HAP-1 (cell line): ENCODE measurements at places on chromosomes 5 and 9.

GRCh38 chr5:36877667-36878391 lies 1.3 kb downstream of the NIPBL start:
- no peak for DNase-seq

- DNase-seq = no peak
Observed at GRCh38 chr5:18043344-18043743, 409.1 kb downstream of the TAF11L14 start.

DNA sequence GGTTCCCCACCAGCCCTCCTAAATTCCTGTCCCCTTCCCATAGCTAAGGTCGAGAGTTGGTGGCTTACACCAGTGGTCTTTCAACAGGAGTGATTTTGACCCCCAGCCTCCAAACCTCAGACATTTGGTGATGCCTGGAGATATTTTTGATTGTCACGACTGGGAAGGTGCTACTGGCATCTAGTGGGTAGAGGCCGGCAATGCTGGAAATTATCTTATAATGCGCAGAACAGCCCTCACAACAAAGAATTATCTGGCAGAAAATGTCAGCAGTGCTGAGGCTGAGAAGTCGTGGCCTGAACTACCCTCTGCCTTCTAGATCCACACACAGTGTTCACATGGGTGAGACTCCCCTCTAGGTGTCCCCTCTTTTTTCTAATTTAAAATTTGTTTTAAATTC lies 69.6 kb downstream of the IL31RA start:
- no peak for DNase-seq

DNA sequence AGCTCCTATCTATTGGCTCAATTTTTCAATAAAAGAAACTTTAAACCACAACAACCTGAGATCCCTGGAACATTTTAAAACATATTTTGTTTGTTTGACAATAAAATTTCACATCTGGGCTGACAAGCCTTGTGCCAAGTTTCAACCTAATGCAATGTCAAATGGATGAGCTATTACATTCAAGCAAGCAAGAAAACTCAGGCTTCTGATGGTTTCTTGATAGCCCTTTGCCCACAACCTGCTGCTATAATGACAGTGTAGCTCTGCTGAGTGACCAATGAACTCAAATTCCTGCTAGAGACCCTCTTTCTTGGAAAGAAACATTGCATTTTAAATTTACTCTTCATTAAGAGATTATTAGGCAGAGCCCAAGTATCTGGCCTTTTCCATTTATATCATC lies 472.9 kb downstream of the ARHGEF28 start:
- no peak for DNase-seq

GRCh38 chr5:40630126-40630525 lies 49.6 kb upstream of the PTGER4 start:
- no peak for DNase-seq

- DNase-seq = no peak
Observed at GRCh38 chr5:159181152-159181551, 28.2 kb downstream of the RNF145 start.

GRCh38 chr9:18452276-18452675 lies 21.7 kb upstream of the ADAMTSL1 start:
- no peak for DNase-seq

DNA sequence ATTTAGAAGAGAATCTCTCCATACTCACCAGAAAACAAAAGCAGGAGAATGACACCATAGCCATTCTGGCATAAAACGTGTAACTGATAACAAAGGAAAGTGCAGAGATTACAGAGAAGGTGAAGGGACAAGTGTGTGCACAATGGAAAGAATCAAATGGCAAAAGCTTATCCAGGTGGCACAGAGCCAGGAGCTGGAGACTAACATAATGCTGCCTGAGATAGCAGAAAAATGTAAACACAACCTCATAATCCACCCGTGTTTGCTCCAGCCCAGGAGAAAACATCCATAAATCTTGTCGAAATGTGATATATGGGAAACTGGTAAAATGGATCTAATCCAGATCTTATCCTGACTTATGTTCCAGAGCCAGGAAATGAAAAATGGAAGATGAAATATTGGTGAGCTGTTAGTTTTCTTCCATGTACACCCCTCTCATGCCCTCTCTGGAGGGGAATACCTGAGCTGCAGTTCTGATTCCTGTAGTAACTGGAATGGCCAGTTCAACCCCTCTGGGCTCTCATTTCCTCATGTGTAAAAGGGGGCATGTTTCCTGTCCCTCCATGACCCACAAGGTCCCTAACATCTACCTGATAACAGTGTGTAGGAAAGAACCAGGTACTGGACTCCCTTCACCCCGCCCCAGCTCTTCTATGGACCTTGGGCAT lies 212.3 kb upstream of the DAPK1 start:
- DNase-seq = no peak

- peak; percentile 18 for DNase-seq
Observed at GRCh38 chr9:36479101-36479500, 79.0 kb upstream of the RNF38 start.

DNA sequence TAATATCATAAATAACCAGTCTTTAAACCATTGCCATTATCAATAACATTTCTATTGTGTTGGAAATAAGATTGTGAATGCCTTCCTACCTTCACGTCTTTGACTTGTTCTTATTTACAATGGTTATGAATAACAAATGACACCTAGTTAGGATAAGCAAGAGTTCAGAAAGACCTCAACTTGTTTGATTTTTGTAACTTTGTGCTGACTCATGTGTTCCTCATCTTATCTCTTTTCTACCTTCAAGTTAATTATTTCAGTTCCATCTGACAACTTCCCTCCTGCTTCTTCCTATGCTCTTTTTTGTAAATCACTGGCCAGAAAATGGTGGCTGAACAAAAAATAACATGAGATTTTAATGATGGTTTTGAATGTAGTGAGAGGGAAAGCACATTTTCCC lies 538.5 kb upstream of the TUSC1 start:
- no peak for DNase-seq

- no peak for DNase-seq
Observed at GRCh38 chr5:161230221-161230620, 316.3 kb downstream of the GABRB2 start.

DNA sequence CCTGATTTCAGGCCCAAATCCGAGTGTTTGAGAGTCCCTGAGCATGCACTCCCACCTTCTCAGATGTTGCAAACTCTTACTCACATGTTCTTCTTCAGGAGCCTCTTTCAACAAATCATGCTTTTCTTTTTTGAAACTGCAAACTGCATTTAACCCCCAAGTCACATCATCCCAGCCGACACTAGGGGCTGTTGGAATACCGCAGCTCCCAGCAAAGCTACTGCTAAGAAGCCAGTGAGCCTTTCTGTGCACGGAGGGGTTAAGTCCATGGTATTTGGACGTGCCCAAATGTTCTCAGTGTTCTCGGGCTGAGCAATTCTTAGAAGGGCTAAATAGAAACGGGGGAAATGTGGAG lies 282.9 kb downstream of the NFIB start:
- peak; percentile 45 for DNase-seq

DNA sequence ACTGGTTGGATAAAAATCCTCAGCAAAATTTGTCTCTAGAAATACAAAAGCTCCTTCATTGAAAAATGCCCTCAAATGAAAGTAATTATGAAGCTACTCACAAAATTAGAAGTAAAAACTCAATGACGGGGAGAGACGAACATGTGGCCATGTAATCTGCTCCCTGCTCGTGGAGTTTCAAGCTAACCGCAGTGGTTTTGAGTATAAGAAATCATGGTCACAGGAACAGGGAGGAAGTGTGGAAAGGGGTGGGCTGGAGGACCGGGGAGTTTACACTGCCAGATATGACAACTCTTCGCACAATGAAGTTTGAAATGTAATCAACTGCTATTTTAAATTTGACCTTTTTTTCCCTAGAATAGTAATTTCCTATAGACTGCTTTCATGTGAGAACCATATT lies 765.4 kb upstream of the DMAC1 start:
- no peak for DNase-seq

GRCh38 chr9:25542319-25542718 lies 135.9 kb downstream of the TUSC1 start:
- no peak for DNase-seq

DNA sequence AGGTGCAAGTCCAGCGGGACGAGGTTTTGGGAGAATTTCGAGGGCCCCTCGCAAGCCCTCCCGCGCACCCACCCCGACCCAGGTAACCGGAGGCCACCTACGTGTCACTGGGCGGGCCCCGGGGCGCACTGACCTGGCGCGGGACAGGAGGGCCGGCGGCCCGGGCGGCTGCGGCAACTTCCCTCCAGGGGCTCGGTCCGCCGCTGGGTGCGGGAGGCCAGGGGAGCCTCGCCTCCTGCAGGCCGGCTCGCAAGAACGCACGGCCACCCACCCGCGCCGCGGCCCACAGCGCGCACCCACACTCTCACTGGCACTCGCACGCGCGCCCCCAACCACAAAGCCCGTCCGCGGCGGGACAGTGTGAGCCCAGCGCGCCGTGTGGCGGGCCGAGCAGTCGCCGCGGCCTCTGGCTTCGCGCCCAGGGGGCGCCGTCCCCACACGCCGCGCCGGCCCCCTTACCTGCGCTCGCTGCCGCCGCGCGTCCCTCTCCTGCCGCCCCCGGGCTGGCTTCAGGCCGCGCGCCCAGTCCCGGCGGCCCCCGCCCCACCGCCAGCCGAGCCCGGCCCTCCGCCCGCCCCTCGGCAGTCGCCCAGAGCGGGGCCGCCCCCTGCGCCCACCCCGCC lies 451 bp downstream of the LPAR1 start:
- no peak for DNase-seq

GRCh38 chr5:98299435-98299834 lies 474.0 kb upstream of the RGMB start:
- no peak for DNase-seq

- DNase-seq = no peak
Observed at GRCh38 chr5:58937031-58937681, 354.3 kb downstream of the RAB3C start.
